ENCODE measurements at places on chromosomes 6 and 20. TPM values are rescaled to one million over a fixed set of nuclear protein-coding genes. Genes with fewer than 3 reads are reported as not detected.
A peak's percentile ranks its signal among the peaks of the same experiment; 100 is the strongest.

Gene SLC4A11
- polyA plus RNA-seq: 2.1 TPM

Gene TINAG
- 34.8 TPM for polyA plus RNA-seq

Gene ATP9A
- polyA plus RNA-seq: 56.0 TPM

Gene RSPO3
- polyA plus RNA-seq: 17.9 TPM

Gene PAQR8
- 29.6 TPM for polyA plus RNA-seq

Gene NOX3
- 1.4 TPM for polyA plus RNA-seq

Gene SEMG1
- not detected for polyA plus RNA-seq

Gene HLA-DQA1
- polyA plus RNA-seq: 3.9 TPM

Gene KCNQ2
- 9.6 TPM for polyA plus RNA-seq

Gene GLP1R
- polyA plus RNA-seq: 0.71 TPM

Gene FAM83B
- polyA plus RNA-seq: 8.8 TPM

Gene TRIM10
- 1.3 TPM for polyA plus RNA-seq

DNA sequence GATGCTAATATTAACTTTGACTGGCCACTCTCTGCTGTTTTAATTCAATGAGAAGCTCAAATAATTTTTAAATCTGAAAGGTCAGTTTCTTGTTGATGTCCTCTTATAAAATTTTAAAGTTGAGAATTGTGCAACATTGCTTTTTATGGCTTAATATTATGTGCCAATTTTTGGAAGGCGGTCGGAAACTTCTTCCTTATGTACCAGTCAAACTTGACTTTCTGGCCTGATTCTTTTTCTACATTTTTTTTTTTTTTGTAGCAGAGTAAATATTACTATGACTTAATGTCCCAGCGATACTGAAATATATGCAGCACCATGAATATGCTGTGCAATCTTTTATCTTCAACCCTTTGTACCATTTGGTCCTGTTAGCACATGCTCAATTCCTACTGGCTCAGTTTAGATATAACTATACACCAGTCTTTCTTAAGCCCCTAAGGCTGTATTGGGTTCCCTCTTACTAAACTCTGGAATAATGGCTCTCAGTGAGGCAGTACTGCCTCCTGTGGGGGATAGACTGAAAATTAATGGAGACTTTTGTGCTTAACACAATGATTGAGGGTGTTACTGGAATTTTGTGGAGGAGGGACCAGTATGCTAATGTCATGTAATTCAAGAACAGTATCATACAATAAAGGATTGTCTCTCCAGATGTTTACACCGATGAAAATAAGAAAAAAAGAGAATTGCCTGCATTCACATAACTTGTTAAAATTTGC, 156.4 kb upstream of the SYNCRIP start:
- no peak for DNase-seq

GRCh38 chr6:158095031-158095430, 73.0 kb downstream of the SERAC1 start:
- no peak for DNase-seq

DNA sequence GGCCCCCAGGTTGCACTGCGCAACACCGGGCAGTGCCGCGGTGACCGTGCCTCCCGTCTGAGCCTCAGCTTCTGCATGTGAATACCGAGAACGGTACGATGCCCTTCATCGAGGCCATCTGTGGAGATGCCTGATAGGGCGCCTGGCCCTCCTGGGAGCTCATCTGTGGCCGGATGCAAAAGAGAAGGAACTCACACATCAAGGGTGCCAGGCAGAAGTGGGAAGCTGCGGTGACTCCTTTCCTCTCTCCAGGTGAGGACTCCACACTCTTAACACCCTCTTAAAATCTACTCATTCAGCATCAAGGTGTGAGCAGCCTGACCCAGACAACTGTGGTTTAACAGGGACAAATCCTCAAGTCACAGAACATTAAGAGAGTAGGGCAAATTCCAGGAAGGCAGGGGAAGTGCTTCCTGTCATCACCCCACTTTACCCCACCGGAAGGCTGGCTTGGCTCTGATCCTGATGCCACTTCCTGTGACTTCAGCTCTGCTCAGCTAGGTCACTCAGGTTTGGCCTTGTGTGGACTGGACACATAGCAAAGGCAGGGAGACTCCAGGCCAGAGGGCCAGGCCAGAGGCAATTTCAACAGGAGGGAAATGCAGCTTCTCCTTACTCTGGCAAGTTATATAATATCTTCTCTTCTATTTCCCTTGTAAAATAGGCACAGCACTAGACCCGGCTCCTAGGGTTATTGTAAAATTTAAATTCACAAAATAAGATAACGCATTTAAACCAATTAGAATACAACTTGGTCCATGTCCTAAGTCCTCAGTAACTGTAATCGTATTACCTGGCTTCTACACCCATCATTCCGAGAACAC, 69.4 kb downstream of the CPNE5 start:
- DNase-seq: no peak

- no peak for DNase-seq
Observed at GRCh38 chr6:107408714-107409113, 50.6 kb downstream of the PDSS2 start.

- DNase-seq: no peak
Observed at GRCh38 chr6:127576874-127577273, at the start of gene C6orf58. C6orf58 (plus strand) TSS chr6:127577174; CDS start chr6:127577186, 12 bp downstream.

DNA sequence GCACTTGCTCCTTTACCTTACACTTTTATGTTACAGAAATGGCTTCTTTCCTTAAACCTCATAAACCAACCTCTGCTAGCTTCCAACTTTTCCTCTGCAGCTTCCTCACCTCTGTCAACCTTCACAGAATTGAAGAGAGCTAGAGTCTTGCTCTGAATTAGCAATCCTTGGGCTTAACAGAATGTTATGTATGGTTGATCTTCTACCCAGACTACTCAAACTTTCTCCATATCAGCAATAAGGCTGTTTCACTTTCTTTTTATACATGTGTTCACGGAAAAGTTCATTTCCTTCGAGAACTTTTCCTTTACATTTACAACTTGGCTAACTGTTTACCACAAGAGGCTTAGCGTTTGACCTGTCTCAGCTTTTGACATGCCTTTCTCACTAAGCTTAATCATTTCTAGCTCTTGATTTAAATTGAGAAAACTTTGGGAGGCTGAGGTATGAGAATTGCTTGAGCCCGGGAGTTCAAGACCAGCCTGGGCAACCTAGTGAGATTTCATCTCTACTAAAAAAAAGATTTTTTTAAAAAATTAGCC, 207.3 kb downstream of the BMP7 start:
- no peak for DNase-seq

DNA sequence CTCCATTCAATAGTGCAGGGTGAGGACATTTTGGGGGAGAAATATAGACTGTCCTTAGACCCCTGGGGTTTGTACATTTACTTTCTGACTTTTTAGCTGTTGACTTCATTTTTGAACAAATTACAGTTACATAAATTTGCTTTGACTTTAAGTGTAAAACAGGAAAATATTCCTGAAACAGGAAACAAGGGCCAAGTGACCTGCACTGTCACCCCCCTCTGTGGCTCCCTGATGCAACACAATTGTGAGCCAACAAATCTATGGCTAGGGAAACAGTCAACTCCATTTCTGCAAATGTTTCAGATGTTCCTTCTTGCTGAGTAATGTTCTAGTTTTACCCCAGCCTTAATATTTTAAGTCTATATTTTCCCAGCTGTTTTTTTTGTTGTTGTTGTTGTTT, 39.8 kb downstream of the HLA-A start:
- DNase-seq: no peak

- DNase-seq: no peak
Observed at GRCh38 chr20:1861347-1861976, 33.7 kb upstream of the SIRPA start.

- no peak for DNase-seq
Observed at GRCh38 chr6:24963887-24964570, 28.3 kb upstream of the RIPOR2 start.

- no peak for DNase-seq
Observed at GRCh38 chr20:47206962-47207641, 149.4 kb downstream of the ZMYND8 start.

DNA sequence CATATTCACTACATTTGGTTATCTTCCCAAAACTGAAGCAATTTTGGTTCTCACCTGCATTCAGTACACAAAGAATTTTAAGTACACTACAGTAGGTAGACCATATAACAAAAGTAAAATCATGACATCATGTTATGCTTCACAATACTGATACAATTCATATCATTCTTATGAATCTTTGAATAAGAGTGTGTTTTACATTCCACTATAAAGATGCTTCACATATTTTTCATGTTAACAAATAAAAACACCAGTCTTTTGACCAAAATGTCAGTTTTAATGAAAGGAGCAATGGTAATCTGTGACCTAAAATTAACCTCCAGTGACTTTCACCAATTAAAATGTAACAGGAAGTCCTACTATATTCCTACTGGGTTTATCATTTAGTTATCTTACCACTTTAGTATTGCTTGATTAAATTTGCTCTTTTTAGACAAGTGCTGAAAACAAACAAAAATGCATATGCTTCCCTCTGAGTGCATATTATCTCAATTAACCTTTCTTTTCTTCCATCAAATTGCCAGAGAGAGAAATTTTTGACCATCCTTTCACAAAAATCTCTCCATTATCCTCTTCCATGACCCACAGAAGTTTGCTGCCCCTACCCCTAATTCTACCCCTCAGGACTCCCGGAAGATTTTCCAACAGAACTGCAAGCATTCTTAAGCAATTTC, 49.3 kb downstream of the PHIP start:
- no peak for DNase-seq

DNA sequence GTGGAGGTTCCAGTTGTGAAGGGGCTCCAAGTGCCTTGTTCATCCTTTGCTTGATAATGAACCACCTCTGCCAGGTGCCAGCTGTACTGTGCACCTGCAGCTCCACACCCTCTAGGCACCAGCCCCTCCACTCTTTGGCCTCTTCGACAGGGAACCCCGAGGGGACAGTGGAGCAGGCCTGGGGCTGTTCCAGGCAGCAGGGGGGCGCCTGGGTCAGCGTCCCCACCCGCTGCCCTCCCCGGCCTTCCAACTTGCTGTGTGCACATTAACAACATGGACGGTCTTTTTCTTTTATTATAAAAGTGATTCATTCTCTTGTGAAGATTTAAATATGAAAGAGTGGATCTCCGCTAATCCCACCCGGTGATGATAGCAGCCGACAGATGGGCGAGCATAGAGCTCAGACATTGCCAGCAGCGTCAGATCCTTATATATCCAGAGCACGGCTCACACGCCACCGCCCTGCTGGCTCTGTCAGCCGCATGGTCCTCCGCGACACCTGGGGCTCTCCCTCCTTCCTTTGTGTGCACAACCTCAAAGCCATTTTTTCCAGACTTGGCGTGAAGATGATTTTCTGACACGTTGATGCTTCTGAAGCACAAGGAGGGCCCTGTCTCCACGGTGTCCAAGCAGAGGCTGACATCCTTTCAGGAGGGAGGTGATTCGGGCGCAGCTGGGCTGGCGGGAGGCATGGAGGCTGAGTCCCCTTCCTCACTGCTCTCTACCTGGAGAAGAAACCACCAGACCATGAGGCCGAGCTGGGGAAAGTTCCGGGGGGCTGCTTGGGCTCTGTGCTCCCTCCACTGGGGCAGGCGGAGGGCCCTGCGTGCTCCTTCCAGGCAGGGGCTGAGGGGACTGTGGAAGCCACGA, 22.2 kb upstream of the MRGBP start:
- DNase-seq: no peak

DNA sequence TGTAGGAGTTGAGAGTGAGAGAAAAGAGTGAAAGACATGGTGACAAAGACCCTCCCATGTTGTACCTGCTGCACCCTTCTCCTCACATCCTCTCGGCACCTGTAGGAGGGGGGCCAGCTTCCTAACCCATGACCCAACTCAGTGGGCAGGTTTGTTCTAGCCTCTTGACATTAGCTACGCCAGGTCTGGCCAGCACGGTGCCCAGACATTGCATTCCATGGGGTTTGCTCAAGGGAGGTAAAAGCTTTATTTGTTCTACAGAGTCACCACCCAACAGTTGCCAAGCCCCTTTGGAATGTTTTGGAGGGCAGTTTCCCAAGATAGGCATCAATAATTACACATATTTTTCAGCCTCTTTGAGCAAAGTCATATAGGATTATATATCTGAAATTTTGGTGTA, 22.7 kb upstream of the TGM6 start:
- DNase-seq: no peak

DNA sequence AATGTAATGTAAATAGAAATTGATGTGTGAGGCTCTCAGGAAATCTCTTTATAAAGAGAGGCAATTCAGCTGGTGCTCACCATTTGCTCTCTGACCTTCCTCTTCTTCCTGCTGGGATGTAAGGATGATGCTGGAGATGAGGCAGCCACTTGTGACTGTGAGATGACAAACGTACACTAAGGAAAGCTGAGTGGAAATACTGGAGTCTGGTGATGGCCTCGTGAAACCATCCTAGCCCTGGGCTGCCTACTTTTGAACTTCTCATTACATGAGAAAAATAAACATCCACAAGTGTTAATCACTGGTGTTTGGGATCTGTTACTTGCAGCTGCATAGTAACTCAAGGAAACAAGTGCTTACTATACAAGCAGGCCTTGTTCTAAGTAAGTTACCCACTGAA, 114.9 kb upstream of the NHSL1 start:
- no peak for DNase-seq

- DNase-seq: no peak
Observed at GRCh38 chr6:127397729-127398630, 54.6 kb upstream of the ECHDC1 start.

DNA sequence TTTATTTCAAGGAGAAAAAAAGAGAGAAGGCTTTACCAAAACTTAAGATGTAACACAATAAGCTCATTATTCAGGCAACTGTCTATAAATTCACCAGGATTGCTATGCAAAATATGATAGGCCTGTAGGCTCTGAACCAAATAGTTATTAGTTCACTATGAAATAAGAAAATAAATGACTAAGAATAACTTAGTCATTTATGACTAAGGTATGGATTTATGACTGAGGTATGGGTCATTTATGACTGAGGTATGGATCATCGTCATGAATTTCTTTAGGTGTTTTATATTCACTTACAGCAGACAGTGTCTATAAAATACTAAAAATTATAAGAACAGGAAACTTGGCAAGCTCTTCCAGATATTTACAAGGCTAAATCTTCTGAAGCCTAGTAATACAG, 52.1 kb upstream of the SNX9 start:
- no peak for DNase-seq

- DNase-seq: no peak
Observed at GRCh38 chr6:132322398-132322797, 78.9 kb downstream of the MOXD1 start.

- peak; percentile 35 for DNase-seq
Observed at GRCh38 chr20:18666803-18667415, 79.1 kb downstream of the DTD1 start.

GRCh38 chr6:33904050-33904746, 100.4 kb upstream of the MLN start:
- DNase-seq: no peak

GRCh38 chr6:81752921-81753710, 635 bp upstream of the TENT5A start:
- DNase-seq: peak; percentile 59

DNA sequence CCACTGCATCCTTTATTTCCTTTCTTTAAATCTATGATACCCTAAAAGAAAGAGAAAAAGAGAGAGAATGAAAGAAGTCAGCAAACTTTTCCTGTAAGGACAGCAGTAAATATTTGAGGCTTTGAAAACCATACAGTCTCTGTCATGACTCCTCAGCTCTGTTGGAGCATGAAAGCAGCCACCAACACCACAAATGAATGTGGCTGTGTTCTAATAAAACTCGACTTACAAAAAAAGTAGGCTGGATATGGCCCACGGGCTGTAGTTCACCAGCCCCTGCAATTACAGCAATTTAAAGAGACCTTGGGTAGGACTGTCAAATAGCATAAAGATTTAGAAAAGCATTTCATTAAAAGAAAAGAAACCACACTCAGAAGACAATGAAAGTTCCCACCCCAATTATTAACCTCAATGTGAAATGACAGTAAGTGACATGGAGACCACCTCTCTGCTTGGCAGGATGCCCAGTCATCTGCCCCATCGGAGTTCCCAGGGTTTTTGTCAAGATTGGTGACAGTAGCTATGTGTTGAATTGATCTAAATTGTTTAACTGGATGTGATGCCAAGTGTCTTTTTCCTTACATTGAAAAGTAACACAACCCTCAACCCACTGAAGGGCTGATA, 50.9 kb downstream of the TNFRSF21 start:
- no peak for DNase-seq

Data from left renal cortex interstitium (tissue), 4 donors.